Thymus (tissue), 14 donors: ENCODE measurements at places on chromosomes 6 and 20. TPM values are rescaled to one million over a fixed set of nuclear protein-coding genes. Genes with fewer than 3 reads are reported as not detected.

GRCh38 chr20:56111961-56112730 is 106.8 kb upstream of the CBLN4 start:
- DNase-seq, result no peak

DNA sequence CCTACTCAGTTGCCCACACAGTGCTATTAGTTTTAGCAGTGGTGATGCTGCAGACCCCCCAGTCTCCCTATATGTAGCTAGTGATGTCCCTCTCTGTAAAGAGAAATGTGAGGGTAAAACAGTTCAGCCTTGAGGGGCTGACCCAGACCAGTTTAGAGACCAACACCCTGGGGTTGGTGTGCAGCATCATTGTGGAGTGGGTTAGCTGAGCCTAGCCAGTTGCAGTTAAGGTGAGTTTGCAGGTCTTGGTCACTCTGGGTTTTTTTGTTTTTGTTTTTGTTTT is 401 bp upstream of the B3GALT4 start:
- DNase-seq, result no peak

DNA sequence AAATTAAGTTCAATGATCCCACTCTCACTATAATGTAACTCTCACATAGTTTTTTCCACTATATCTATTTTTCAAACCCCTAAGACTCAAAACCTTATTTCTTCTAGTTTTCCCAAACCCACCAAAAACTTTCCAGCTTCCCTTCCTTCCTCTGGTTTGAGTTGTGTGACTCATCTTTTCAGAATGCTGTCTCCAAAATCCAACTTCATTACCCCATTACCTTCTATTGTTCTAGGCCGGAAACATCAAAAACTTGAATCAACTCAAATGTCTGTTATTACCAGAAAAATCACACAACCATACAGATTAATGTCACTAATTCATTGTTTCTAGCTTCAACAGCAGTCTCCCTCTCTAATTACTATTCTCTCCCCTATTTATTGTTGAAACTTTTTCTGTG is 1090.3 kb downstream of the HACE1 start:
- no peak for DNase-seq

DNA sequence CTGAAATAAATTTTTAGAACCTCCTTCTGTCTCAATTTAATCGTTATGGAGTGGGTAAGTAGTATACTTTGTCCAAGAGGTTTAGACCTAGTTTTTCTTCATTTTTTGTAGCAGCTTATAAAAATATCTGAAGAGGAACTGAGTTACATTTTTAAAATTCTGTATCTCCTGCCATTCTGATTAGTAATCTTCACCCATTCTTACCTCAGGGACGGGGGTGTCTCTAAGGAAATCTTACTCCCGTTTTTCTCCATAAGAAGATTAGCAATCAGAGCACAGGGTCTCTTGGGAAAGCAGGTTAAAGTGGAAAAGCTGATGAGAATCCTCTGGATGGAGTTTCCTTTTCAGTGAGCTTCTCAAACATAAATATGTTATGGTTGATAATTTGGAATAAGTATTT is 259.3 kb upstream of the FAM83B start:
- DNase-seq, result no peak

Gene SRMS
- total RNA-seq, result 0.05 TPM

GRCh38 chr6:142440600-142441293 is 138.9 kb downstream of the ADGRG6 start:
- no peak for DNase-seq

Gene IL20RA
- total RNA-seq, result 2.6 TPM

GRCh38 chr6:159919800-159920199 is 29.0 kb downstream of the MAS1 start:
- no peak for DNase-seq

Gene PRIM2
- 34.2 TPM for total RNA-seq

- DNase-seq, result no peak
Observed at GRCh38 chr20:37990571-37991151, 42.6 kb downstream of the TTI1 start.

- DNase-seq, result no peak
Observed at GRCh38 chr6:33418690-33419291, 884 bp upstream of the CUTA start.

DNA sequence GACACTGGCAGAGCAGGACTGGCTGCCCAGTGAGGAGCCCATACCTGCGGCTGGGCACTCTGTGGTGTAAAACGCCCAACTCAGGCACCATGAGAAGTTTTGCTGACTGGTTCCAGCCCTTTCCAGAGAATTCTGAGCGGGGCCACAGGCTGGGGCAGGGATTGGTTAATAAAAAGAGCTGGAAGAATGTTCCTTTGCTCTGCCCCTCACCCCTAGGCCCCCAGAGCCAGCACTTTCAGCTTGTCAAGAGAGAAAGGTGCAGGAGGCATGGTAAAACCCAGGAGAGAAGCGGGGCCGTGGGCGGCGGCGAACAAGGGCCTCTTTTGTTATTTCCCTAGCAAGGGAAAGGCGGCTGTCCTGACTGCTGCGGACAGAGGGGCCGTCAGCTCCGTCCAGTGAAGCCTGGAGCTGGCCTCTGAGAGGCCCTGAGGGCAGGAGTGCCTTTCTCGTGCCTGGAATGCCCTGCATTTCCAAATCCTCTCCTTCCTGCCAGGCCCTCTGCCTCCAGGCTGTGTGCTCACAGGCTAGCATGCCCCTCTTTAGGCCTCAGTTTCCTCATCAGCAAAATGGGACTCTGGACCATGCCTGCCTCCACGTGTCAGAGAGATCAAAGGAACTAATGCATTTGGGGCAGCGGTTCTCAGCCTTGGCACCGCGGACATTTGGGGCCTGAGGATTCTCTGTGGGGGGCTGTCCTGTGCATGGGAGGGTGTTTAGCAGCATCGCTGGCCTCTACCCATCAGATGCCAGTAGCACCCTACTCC is 12.9 kb downstream of the SLC13A3 start:
- DNase-seq, result no peak

Gene GZF1
- 10.6 TPM for total RNA-seq

- no peak for DNase-seq
Observed at GRCh38 chr6:4698901-4699659, 77.1 kb upstream of the CDYL start.

Gene HNF4A
- total RNA-seq, result 0.05 TPM

Gene ECT2L
- total RNA-seq, result 0.09 TPM

- DNase-seq, result no peak
Observed at GRCh38 chr6:39330057-39330456, 7.6 kb upstream of the KCNK16 start.

GRCh38 chr6:40469323-40469722 is 117.8 kb downstream of the LRFN2 start:
- no peak for DNase-seq

DNA sequence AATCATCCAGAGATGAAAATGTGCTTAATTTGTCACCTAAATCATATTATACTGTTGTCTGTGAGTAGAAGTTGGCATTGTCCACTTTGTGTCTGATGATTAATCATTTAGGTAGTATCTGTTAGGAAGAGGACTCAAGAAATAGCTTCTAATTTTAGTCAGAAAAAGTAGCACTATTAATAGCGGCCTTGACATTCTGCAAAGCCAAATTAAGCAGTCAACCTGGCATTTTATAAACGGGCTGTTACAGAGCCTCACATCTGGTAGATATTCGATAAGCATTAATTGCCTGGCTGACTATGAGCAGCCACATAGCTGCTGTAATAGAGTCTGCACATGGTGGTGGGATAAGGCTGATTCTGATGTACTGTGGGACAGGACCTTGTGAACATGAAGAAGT is 99.5 kb downstream of the KLHL32 start:
- DNase-seq, result no peak

GRCh38 chr6:99563056-99563723 is 5.3 kb downstream of the CCNC start:
- DNase-seq, result no peak

Gene HLA-F
- 130 TPM for total RNA-seq

- no peak for DNase-seq
Observed at GRCh38 chr6:168606722-168607121, 165.7 kb downstream of the SMOC2 start.
